ENCODE measurements at places on chromosomes 5 and 9.

DNA sequence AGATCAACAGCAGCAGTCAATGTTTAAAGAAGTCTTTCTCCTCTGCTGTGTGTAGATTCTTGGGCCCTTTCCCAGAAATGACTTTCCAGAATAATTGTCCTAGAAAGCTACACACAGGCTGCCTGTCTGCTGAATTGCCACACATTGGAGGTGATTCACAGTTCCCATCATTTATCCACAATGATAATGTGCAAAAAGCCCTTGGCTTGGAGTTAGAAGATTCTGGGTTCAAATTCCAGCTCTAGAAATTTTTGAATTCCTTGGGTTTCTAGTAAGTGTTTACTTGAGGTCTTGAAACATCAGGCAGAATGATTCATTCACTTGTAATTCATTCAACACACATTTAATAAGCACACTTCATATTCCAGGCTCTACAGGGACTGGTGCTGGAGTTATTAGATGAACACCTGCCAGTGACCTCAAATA, 28.6 kb upstream of the EPB41L4B start:
- DNase-seq, result no peak

GRCh38 chr5:35438786-35439185, 178.9 kb upstream of the SPEF2 start:
- no peak for DNase-seq

- DNase-seq, result no peak
Measured at GRCh38 chr5:179126506-179126991, 66.4 kb downstream of the ZNF354C start.

DNA sequence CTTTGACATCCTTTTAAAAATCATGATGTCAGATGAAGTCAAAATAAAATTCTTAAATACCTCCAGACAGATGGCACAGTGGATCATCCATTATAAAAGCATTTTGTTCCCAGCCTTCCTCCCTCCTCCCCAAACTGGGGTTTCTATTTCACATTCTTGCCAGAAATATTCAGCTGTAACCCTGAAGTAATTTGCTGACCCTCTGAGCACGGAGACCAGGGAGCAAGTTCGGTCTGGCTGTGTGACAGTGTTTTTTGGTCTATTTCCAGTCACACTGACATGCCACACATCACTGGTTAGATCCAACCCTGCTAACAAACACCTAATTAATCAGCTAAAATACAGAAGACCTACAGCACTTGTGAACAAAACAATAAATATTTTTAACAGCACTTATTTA, 126.2 kb upstream of the DMRT1 start:
- DNase-seq, result no peak

GRCh38 chr9:68914751-68915150, 99.2 kb downstream of the PRKACG start:
- no peak for DNase-seq

- no peak for DNase-seq
Measured at GRCh38 chr9:935348-935965, 41.0 kb upstream of the DMRT3 start.

DNA sequence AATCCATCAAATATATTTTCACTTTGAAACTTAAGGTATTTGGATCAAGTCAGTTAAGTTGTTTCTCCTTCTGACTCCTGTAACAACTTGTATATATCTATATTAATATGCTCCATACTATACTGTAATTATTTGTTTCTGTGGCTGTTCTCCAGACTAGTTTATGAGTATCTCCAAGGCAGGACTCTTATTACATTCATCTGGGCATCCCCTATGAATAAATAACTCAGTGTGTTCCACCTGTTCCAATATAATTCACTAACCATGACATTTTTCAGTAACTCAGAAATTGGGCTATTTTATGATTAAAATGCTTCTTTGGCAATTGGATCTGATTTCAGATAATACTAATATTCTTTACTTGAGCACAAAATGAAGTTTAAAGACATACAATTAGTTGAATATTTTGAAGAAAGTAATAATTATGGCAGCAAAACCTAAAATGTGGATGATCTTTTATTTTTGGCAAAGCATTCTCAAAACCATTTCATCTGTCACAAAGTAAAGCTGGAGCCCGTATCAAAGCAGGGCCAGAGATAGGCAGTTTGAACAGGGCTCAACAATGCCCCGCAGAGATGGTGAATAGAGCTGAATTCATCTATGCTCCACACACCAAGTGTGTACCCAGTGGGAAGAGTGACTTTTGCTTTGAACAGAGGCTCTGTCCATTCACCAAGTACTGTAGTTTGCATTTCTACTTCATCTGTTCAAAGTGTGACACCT, 314.3 kb downstream of the PDE4D start:
- no peak for DNase-seq

GRCh38 chr5:103389846-103390245, 131.3 kb downstream of the MACIR start:
- no peak for DNase-seq

DNA sequence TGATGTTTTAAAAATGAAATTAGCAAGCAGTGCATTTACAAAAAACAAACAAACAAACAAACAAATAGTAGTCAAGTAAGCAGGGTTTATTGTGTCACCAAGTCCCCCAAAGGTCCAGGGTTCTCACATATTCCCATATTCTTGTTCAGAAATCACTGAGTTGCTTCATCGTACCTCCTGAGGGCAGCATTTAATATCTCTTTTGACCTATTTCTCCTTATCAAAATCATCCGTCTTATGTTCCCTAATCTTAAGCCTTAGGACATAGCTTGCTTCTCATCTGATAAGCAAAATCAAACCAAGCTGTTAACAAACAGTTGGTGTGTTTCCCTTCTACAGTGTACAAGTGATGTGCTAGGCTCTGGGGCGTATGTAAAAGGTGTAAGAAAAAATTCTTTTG, 109.5 kb upstream of the MAN2A1 start:
- peak; percentile 3 for DNase-seq

DNA sequence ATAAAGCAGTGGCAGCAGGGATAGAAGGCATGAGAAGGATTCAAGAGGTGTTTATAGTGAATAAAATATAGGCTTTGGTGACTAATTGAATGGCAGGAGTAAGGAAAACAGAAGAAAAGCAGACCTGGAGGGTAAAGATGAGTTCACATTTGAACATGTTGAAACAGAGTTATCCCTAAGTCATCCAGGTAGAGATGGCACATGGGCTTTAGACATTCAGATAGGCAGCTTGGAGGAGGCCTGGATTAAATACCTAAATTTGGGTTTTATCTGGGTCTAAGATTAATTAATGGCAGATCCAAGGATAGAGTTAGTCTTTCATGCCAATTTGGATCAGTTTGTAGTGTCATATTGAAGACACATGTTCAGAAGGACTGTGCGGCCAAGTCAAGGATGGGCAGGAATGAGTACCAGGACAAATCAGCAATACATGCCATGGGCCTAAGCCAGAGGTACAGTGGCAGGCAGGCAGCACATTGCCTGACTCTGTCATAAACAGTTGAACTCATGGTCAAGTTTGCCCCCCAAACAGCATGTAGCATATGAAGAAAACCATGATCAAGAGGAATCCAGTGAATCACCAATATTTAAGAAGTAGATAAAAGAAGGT, 115.5 kb upstream of the SLC12A2 start:
- no peak for DNase-seq

- peak; percentile 13 for DNase-seq
Measured at GRCh38 chr5:16935231-16936149, 598 bp downstream of the MYO10 start.

DNA sequence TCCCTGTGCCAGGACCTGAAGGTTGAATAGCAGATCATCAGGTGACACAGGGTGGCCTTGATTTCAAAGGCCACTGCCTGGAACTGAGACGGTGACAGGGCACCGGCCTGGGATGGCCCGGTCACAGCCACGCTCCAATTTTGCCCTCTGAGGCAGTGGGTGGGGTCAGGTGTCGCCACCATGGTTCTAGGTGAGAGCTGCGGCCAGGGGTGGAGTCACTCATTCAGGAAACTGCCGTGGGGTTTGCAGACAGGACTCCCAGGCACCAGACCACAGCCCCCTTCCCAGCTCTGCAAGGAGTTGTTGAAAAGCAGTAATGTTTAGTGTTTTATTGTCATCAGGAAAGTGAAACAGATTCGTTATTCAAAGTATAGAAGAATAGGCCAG, 17.3 kb upstream of the RNU6ATAC start:
- DNase-seq, result no peak

DNA sequence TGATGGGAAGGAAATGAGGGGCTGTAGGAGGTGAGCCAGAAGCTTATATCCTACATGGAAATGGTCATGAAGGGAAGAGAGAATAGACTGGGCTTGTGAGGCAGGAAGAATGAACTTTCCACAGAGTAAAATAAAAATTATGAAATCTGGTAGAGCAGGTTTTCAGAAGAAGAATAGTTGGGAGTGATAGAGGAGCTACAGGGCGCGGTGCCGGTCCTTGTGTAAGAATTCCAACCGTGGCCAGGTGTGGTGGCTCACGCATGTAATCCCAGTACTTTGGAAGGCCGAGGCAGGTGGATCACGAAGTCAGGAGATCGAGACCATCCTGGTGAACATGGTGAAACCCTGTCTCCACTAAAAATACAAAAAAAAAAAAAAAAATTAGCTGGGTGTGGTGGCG, 8.9 kb upstream of the UNC13B start:
- no peak for DNase-seq

DNA sequence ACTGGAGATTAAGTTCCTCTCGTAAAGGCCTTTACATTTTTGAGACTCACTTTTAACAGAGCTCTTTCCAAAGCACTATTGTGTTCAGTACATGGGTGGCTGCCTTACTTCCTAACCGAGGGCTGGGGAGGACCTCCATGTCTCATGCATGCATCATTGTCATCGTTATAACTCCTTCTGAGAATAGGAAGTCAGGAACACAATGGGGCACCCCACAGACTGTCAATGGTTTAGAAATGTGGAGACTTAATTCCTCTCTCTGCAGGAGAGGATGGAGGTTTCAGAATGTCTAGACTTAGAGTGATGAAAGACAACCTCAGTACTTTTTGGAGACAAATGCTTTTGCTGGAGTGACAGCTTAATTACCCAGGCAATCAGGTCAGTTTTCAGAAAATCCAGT, 83.9 kb downstream of the PRLR start:
- no peak for DNase-seq

GRCh38 chr5:14235872-14236271, 92.7 kb downstream of the TRIO start:
- DNase-seq, result no peak

DNA sequence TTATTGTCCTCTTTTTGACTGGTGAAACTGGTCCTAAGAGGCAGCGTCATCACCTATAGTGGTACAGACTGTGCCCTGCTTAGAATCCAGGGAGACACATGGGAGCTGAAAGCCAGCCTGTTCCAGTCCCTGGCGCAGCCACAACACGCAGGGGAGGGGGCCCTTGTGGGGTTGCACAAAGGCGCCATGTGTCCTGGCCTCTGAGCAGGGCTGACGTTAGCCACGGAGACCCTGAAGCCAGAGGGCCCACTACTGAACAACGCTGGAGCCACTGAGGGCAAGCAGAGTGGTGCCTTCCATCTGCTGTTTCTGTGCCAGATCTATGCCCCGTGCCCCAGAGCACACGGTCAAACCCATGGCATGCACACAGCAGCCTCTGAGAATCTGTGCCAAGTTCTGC, 147.3 kb downstream of the ACTL7B start:
- DNase-seq, result no peak

GRCh38 chr9:37998881-37999587, 70.0 kb downstream of the SHB start:
- DNase-seq, result peak; percentile 27

DNA sequence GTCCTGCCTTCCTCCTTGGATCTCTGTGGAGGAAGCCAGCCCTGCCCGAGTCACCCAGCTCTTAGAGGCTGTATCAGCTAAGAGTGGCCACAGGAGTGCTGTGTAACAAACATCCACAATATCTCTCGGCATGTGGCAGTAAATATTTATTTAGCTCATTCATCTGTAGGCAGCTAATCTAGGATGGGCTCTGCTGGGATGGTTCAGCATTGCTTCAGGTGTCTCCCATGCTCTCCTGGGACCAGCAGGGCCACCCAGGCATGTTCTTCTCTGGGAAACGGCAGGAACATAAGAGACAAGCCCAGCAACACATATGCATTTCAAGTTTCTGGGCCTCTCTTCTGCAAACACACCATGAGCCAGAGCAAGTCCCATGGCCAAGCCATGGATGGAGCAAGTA, 56.1 kb downstream of the HRH2 start:
- DNase-seq, result no peak

- no peak for DNase-seq
Measured at GRCh38 chr9:4465910-4466309, 24.4 kb upstream of the SLC1A1 start.

GRCh38 chr9:70947511-70947910, 173.9 kb downstream of the TRPM3 start:
- DNase-seq, result no peak

DNA sequence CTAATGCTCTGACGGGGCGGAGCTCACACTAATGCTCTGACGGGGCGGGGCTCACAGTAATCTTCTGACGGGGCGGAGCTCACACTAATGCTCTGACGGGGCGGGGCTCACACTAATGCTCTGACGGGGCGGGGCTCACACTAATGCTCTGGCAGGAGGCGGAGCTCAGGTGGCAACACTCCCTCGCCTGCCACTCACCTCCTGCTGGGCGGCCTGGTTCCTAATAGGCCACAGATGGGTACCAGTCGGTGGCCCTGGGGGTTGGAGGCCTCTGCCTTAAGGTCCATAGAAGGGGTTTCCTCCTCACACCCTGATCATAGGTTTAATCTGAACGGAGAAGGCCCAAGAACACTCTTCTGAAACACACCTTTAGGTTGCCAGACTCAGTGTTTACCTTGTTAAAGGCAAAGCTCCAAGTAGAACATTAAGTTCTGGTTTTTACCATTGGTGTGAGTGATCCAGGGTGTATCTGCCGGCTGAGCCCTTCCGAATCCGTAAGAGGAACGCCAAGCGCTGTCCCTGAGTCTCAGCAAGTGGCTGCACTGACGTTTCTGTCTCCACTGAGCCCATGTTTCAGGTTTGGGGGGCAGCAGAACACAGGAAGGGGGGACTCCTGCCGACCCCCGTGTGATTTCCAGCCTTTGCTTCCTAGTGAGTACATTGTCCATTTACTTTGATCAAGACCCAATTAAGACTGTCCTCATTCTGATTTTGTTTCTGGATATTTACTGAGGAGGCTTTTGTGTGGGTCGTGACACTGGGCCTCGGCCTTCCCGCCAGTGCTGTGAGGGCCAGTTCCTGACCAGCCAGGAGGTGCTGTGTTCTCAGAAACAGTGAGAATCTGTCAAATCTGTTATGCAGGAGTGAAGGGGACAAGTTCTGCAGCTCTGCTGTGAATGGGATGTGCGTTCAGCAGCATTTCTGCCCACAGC, 24.6 kb upstream of the LRRC14B start:
- no peak for DNase-seq

- DNase-seq, result no peak
Measured at GRCh38 chr9:118568704-118569103, 800.5 kb downstream of the BRINP1 start.

- DNase-seq, result no peak
Measured at GRCh38 chr9:130445268-130445983, 665 bp downstream of the ASS1 start.

- no peak for DNase-seq
Measured at GRCh38 chr5:93407454-93407853, 173.6 kb downstream of the NR2F1-AS1 start.

GRCh38 chr9:16866587-16866986, 3.9 kb downstream of the BNC2 start:
- DNase-seq, result no peak
